ENCODE measurements at places on chromosomes 5 and 9.

DNA sequence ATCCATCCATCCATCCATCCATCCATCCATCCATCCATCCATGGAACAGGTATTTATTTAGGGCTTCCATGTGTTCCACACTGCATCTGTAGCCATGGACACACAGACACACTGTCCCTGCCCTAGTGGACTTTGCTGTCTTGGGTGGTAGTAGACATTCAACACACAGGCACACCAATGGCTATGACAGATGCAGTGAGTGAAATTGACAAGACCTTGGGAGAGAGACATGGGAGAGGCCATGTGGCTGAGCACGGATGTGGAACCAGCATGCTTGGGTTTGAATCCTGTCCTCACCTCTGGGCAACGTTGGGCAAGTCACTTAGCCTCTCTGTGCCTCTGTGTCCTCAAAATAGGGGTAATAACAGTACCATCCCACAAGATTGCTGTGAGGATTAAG is 45.3 kb downstream of the STOM start:
- DNase-seq = no peak

DNA sequence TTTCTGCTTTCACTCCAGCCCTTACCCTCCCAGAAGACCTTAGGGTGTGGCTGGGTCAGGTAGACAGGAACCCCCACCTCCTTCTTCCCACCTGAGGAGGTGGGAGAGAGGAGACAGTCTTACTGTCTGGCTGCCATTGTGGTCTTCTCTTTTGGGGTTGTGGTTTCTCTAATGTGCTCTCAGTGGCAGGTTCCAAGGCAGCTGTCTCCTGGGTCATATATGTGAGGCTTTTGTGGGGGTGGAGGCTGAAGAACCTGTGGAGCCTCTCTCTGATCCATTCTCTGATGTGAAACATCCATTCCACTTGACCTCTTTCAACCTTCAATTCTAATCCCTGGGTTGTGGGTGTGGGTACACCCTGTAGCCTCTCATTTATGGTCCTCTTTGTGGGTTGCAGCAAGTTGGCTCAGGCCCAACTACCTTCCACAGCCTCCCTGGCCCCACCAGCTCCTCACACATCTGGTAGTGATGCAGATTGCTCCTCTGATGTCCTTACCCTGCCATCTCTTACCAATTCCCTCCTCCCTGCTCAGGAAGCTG is 118.4 kb downstream of the CEP120 start:
- no peak for DNase-seq

DNA sequence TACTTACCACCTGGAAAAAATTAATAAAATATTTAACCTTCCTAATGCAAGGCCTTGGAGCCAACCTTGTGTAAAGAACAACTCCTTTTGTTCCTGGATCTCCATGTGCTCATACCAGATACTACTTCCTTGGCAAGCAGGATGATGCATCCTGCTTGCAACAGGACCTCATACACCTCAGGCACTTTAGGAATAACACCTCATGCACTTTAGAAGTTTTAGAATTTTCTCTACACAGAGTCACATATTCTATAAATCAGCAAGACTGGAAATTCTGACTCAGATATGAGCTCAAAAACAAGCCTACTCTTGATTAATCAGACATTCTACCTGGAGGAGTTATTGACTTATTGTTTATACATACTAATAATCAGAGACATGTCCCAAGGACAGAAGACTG is 209.6 kb upstream of the CDH10 start:
- DNase-seq = no peak

DNA sequence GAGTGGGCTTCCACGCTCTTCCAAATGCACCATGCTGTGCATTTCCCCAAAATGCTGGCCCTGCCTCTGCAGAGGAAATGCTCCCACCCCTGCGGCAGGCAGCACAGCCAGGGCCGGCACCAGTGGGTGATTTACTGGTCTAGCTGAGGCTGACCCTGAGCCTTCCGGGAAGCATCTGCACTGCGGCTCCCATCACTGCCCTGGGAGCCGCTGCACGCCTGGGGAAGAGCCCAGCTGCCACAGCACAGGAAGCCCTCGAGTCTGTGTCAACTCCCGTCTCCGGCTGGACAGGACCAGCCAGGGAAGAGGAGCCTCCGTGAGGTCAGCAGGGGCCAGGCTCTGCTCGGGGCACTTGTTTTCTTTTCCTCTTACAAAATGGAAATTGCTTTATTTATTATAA is 25.1 kb upstream of the EEIG1 start:
- DNase-seq = no peak

GRCh38 chr9:2531481-2531880 is 90.1 kb upstream of the VLDLR start:
- no peak for DNase-seq

DNA sequence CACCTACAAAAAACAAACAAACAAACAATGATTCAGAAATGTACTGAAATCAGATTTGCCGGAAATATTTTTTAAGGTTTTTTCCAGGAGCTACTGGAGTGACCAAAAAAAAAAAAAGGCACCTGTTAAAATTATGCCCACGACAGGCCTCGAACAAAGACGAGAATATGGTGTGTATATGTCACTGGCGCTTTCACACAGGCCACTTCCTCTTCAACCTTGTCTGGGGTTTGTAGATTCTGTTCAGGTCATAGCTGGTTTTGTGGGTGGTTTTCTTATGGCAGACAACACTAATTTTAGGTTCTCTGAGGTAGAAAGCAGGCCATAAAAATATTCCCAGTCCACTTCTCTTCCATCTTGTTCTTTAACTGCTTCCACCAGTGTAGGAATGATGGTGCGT is 7.0 kb downstream of the NDUFB6 start:
- no peak for DNase-seq

- DNase-seq = no peak
Observed at GRCh38 chr5:120419127-120419526, 45.0 kb upstream of the PRR16 start.

DNA sequence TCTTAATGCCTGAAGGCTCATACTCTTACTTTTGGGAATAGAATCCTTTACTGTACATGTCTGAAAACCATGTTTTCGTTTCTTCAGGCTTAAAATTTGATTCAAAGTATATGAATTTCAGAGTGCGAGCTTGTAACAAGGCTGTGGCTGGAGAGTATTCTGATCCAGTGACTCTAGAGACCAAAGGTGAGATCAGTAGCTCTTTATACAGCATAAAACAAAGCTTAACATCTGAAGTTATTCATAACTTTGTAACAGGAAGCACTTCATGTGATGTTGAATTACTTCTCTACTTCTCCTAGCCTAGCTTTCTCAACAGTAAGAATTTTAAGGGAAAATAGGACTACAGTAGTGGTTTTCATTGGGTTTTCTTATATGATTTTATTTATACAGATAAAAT is 49.4 kb upstream of the FKTN start:
- no peak for DNase-seq

- DNase-seq = no peak
Observed at GRCh38 chr9:121753802-121754654, 102.6 kb downstream of the DAB2IP start.

DNA sequence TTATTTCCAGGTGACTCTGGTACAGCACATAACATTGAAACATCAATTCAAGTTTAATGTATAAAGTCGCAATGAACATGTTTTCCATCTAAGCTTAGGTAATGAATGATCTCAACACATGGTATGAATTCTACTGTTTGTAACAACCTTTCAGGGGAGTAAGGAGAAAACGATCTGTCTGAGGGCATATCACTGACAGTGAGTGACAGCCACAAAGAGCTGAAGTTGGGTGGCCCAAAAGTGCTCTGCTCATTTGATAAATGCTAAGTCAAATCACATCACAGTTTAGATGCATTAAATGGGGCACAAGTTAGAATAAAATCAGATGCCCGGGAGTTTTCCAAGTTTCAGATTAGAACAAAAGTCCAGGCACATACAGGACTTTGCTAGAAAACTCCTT is 1.2 kb downstream of the FANCC start:
- DNase-seq = no peak

GRCh38 chr9:85741095-85741874 is 469 bp downstream of the AGTPBP1 start:
- DNase-seq = no peak

DNA sequence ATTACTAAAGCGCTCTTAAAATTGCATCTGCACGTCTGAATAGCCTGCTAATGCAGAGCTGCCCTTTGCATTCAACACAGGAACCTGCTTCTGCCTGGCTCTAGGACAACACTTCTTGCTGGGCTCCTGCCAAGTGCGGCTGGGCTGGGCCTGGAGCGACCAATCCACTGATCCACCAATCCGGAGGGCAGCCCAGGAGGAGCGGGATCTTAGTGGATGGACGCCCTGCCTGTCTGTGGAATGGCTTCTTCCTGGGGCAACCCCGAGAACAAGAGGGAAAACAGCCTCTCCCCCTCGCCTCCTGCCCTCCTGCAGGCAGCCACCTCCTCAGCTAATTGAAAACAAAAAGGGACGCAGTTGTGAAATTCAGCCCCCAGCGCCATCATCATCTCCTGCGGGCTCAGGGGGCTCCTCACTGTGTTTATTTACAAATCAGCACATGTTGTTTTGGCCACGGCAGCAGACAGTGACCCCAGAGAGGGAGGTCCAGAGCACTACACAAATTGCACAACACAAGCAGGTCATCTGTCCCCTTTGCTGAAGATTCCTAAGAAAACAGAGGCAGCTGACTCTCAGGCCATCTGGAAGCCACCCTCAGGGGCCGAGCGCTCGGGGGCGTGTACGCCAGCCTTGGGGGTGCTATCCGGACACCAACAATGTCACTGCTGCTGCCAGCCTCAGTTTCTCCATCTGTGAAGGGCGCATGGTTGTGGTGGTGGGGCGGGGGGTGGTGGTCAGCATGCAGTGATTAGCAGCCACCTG is 57.3 kb downstream of the GADD45G start:
- DNase-seq = no peak

DNA sequence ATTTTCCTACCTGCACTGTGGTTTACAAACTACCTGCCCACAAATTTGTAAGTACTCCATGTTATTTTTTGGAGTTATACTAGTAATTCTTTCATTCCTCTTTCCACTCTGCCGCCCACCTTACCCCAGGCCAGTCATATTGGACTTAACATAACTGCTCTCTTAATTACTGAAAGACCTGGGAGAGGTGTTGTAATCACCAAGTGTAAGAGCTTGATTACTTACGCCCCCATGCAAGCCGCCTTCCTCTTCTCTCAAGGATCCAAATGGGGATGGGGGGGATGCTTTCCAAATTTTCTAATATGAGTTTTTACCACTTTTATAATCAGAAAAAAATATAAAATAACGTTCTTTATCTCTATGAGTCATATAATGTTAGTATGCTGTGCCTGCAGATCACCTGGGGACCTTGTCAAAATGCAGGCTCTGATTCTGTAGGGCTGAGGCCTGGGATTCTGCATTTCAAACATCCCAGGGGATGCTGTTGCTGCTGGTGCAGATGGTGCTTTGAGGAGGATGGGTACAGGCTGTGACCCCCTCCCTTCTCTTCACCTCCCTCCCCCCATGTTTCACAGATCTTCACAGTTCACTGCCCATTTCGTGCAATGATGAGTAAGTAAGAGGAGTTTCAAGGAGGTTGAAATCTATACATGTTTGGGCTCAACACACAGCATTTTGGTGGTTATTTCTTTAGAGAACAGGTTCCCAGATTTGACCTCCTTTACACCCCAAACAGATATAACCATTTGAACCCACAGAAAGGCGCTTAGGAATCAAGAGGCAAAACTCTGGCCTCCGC is 87.3 kb downstream of the SEC61B start:
- no peak for DNase-seq

DNA sequence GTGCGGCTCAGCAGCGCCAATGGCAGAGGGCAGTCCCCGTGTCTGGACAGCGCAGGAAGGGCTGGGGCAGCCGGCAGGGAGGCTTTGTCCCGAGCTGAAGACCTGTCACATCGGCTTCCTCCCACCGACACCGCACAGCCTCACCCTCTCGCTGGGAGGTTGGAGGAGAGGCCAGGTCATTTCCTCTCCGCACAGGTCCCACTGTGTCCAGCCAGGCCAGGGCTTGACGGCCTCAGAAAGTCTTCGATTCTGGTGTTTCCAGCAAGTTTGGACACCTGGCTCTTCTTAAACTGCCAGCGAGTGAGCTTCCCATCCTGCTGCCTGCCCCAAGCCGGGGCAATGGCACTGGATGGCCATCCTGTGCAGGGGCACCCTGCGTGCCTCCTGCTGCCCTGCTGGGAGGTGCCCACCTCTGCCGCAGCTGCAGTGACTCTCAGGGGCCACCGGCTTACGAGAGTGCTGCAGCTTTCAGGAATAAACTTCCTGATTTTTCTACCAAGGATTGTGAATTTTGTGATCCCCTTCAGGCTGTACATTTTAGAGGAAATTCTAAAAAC is 33.9 kb downstream of the AHRR start:
- DNase-seq = no peak

GRCh38 chr5:68964679-68965078 is 129.1 kb upstream of the SLC30A5 start:
- no peak for DNase-seq

DNA sequence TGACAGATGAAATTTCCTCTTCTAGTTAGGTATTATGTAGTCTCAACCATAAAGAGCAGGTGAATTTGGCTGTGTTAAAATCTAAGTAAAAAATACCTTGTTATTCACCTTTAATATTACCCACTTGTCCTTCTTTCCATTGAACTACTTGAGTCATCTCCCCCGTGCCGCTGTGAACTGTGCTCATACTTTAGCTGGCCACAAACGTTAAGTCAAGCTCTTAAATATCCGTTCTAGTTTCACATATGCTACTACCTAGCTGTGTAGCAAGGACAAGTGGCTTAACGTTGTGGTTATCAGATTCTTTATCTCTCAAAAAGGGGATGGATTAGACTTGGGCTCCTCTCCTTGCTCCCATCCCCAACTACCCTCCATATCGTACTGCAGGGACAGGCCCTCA is 110.4 kb downstream of the EFNA5 start:
- DNase-seq = no peak

- DNase-seq = no peak
Observed at GRCh38 chr9:133463234-133463863, 3.6 kb downstream of the CACFD1 start.

- no peak for DNase-seq
Observed at GRCh38 chr9:136549010-136549980, 3.4 kb upstream of the NOTCH1 start.

- no peak for DNase-seq
Observed at GRCh38 chr5:34501840-34502239, 154.3 kb upstream of the RAI14 start.

DNA sequence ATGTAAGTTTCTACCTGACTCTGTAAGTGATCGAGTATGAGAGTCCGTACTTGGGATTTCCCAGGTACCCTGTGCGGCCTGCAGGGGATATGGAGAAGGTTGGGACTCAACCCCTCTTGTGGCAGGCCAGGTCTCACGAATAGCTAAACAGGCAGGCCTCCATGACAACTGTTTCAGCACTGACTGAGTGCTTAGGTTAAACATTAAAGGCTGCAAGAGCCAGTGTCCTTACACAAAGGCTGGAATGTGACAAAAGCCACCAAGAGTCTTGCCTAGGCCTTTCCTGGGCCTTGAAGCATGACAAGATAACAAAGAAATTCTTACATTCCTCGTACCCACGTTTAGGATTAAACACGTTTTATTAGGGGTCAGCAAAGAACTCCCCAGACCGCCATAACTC is 58.6 kb downstream of the THBS4 start:
- DNase-seq = no peak

- DNase-seq = no peak
Observed at GRCh38 chr5:176774216-176775171, 35.9 kb upstream of the UNC5A start.

- no peak for DNase-seq
Observed at GRCh38 chr9:13278368-13279246, 885 bp downstream of the MPDZ start.

GRCh38 chr9:129474740-129475404 is 146.0 kb downstream of the C9orf50 start:
- DNase-seq = no peak

GRCh38 chr5:170491479-170491878 is 12.3 kb upstream of the KCNIP1 start:
- DNase-seq = no peak
